WERI-Rb-1 (cell line): ENCODE measurements at places on chromosomes 3 and 15.
A peak's percentile ranks its signal among the peaks of the same experiment; 100 is the strongest.

DNA sequence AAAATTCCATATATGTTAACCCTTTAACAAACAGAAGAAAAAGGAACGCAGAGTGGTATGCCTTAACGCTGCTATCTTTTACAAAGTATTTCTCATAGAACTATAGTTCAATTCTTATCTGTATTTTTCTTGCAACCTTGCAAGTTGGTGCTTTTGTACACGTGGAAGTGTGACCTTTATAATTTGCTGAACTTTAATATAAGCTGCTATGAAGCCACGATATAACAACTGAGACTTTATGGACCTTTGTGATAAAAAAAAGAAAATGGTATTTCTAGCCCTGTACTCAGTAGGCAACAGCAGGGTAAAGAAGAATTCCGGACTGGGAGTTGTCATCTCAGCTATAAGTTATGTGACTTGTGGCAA is 6.3 kb upstream of the TFG start:
- no peak for DNase-seq

DNA sequence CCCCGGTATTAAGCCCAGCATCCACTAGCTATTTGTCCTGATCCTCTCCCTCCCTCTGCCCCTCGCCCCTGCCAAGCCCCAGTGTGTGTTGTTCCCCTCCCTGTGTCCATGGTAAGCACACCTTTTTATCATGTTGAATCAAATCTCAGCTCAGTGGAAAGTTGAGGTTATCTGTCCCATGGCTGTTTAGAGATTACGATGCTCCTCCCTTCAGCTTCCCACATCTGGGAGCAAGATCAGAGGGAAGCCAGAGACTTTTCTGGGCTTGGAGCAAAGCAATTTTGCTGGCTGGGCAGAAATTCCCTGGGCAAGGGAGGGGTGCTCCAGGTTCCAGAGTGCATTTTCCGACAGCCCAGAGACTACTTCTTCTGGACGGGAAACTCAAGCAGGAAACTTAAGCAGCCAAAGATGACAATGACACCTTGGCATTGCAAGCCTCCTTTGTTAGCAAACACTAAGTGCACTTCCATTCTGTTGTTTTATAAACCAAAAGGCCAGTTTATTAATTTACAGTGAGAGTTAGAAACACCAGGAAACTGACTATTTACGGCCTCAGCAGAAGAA is 104.5 kb downstream of the MESD start:
- DNase-seq, result no peak

GRCh38 chr3:184716622-184717398 is 4.9 kb upstream of the MAGEF1 start:
- DNase-seq, result peak; percentile 32

- peak; percentile 89 for DNase-seq
Measured at GRCh38 chr3:50515565-50516439, 12.4 kb upstream of the CACNA2D2 start.

GRCh38 chr3:122406198-122406597 is 9.7 kb downstream of the WDR5B start:
- DNase-seq, result no peak

DNA sequence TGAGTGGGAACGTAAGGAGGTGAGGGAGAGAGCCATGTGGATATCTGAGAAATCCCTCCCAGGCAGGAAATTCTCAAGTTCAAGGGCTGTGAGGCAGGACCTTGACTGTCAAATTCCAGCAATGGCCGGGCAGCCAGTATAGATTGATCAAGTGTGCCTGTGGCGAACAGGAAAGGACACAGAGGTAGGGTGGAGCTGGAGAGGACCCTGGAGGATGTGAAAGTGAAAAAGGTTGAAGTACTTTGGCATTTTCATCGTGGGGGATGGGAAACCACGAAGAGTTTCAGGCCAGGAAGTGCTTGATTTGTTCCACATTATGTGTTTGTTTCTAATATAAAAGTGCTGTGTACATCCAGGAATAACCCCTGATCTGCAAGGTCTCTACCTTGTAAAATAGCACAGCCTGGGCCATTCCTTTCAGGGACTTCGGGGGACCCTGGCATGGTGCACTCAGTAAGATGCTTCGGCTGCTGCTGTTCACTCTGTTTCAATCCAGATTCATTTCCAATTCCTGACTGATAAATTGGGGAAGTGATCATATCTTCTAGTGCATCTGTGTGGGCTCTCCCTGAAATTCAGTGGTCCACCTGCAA is 156.6 kb downstream of the MCTP2 start:
- no peak for DNase-seq

GRCh38 chr15:78093242-78094020 is 1.1 kb downstream of the SH2D7 start:
- no peak for DNase-seq

- DNase-seq, result no peak
Measured at GRCh38 chr3:122636697-122637096, 43.9 kb upstream of the PARP14 start.

DNA sequence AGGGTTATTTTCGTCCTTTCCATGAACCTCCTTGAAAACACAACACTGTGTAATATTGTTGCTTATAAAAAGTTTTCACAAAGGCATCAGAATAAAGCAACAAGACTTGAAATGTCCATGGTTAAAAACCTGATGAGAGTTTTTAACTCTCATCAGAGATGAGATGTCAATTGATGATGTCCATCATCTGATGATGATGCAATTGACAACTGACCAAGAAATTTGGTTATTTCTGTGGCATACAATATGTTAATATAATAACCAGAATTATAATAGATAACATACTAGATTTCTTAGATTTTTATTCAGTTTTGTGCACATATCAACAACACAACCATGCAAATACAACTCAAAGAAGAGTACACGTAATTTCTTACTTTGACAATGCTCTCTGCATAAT is 15.5 kb upstream of the FNDC3B start:
- no peak for DNase-seq

DNA sequence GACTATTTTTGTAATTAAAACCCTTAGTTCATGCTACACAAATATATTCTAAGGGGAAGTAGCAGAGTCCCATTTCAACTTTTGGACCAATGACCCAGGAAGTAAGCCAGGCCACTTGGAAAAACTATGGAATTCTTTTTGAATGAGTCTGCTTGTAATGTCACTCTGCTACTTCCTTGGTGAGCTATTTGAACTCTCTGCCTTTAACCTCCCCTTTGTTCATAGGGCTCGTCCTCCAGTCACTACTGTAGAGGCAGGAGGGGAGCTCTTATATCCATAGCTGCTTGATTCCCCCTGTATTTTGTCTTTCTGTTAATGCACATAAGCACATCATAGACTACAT is 119.6 kb downstream of the UACA start:
- DNase-seq, result no peak

DNA sequence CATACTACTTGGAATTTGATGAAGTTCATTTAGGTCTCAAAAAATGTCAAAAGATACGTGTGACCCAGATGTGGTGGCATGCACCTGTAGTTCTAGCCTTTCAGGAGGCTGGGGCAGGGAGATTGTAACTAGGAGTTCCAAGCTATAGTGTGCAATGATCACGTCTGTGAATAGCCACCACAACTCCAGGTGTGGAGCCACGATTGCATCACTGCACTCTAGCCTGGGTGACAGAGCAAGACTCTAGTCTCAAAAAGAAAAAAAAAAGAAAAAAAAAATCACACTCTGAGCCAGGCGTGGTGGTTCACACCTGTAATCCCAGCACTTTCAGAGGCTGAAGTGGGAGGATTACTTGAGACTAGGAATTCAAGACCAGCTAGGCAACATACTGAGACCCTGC is 14.2 kb downstream of the MAP4 start:
- no peak for DNase-seq

- no peak for DNase-seq
Measured at GRCh38 chr15:22257047-22258008, 177.0 kb downstream of the OR4M2 start.

- DNase-seq, result no peak
Measured at GRCh38 chr3:45048244-45048643, 22.1 kb downstream of the CLEC3B start.

DNA sequence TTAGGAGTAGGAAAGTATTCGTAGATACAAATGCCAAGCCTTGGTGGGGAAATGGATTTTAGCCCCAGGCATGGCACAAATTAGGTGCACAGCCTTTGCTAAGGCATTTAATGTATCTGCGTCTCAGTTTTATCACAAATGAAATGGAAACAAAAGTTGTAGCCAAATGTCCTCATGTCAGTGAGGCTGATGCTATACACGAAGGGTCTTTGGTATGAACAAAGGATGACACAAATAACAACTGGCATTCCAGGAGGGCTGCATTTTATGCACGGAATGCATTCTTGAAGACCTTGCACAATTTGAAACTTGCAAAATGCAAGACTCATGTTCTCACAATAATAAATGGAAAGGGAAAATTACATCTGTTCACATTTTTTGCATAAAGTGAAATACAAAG is 181.9 kb downstream of the SV2B start:
- DNase-seq, result no peak

GRCh38 chr15:74863239-74864056 is 9.7 kb downstream of the SCAMP2 start:
- no peak for DNase-seq

- no peak for DNase-seq
Measured at GRCh38 chr15:63811942-63812550, 21.7 kb downstream of the HERC1 start.

- DNase-seq, result no peak
Measured at GRCh38 chr3:42052484-42053351, 38.4 kb upstream of the TRAK1 start.
